ENCODE measurements at places on chromosomes 11 and 22.
A peak's percentile ranks its signal among the peaks of the same experiment; 100 is the strongest.

- no peak for DNase-seq
Observed at GRCh38 chr22:40637183-40638150, 948 bp upstream of the MRTFA start.

DNA sequence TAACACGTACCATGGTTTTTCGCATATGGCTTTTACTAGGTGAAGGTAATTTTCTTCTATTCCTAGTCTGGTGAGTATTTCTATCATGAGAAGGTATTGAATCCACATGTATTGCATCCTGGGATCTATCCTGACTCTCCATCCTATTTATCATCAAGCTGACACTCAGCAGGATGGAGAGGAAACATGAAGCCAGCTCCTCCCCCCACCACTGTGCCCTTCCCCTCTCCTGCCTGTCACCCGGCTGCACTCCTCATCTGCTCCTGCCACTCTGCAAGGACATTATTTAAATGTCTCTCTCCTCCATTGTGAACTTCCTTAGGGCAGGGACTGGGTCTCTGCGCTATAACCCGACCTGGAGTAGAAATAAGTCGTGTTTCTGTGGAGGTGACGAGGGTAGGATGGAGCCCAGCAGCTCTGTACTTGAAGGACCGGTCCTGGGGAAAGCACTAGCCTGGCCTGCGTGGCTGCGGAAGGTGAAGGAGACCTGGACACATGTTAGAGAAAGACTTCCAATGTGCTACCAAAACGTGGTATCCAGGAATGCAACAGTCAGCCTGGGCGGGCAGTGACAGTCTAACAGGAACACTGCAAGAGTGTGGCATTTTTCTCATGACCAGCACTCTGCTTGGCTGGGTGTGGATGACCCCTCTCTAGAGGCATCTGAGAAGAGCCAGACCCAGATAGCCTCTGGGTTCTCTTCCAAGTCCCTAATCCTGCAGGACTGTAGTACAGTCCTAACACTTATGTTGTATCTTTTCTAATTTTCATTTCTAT is 111.2 kb downstream of the MICAL3 start:
- no peak for DNase-seq

- no peak for DNase-seq
Observed at GRCh38 chr22:26461188-26461810, 22.3 kb downstream of the HPS4 start.

DNA sequence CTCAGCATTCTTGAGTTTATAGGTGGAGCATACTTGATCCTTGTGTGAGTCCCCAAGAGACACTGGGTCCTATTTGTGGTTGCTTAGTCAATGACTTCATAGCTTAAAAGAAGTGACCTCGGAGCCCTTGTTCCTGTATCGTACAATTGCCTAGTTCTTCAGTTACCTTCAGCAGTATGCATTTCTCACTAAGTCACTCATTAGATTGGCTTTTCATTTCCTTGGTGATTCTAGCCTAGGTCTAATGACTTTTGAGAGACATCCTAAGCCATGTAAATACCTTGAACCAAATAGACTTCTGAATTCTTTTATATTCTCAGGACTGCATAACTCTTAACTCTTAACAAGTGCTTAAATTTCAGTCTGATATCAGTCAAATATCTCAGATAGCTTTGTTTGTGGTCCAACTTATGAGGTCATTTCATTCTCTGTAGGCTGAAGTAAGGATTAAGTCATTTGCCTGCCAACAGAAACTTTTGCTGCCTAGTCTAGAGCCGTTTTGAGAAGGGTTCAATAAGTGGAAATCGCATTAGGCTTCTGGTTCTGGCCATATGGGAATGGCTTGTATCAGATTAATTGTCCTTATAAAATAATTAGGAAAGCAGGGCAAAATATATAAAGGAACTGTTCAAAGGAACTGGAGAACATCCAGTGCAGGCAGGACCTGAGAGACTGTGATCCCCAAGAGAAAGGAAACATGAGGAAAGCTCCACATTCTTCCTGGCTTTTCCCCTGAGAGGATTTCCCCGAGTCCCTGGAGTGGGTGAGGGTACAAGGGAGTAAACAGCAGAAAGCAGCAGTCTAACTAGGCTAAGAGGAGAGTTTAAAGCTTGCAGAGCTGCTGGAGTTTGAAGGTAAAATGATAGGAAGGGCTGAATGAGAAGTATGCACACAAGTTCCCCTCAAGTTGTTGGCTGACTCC is 39.9 kb downstream of the TRAF6 start:
- DNase-seq = no peak

- no peak for DNase-seq
Observed at GRCh38 chr22:25677631-25678030, 64.4 kb upstream of the MYO18B start.

DNA sequence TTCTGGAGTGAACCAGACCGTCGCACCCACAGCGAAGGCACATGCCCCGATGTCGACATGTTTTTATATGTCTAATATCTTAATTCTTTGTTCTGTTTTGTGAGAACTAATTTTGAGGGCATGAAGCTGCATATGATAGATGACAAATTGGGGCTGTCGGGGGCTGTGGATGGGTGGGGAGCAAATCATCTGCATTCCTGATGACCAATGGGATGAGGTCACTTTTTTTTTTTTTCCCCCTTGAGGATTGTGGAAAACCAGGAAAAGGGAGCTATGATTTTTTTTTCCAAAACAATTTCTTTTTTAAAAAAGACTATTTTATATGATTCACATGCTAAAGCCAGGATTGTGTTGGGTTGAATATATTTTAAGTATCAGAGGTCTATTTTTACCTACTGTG is 49.2 kb upstream of the OR4B1 start:
- DNase-seq = no peak

GRCh38 chr11:84824624-84825023 is 802.5 kb downstream of the DLG2 start:
- no peak for DNase-seq

GRCh38 chr22:47629791-47630655 is 867.6 kb downstream of the TBC1D22A start:
- no peak for DNase-seq

GRCh38 chr11:84524422-84525051 is 1102.6 kb downstream of the DLG2 start:
- DNase-seq = no peak

GRCh38 chr22:34344702-34345101 is 424.4 kb upstream of the LARGE1 start:
- DNase-seq = no peak

- DNase-seq = no peak
Observed at GRCh38 chr11:57241353-57241972, 4.4 kb upstream of the APLNR start.

GRCh38 chr11:57240757-57241156 is 3.7 kb upstream of the APLNR start:
- no peak for DNase-seq

DNA sequence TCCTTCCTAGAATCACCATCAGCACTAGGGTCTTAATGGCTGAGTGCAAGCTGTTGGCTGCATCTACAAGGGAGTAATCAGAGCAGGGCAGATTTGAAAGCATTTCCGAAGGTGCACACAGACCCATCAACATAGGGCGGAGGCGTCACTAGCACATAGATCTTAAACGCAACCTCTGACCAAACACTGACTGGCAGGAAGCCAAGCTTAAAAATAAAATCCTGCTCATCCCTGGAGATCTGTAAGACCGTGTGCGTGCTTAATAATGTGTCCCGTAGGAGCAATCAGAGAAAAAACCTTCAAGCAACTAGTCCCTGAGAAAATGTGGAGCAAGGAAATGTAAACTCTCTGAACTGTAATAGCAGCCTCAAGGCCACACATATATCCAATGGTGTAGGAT is 470.5 kb downstream of the ETS1 start:
- no peak for DNase-seq

DNA sequence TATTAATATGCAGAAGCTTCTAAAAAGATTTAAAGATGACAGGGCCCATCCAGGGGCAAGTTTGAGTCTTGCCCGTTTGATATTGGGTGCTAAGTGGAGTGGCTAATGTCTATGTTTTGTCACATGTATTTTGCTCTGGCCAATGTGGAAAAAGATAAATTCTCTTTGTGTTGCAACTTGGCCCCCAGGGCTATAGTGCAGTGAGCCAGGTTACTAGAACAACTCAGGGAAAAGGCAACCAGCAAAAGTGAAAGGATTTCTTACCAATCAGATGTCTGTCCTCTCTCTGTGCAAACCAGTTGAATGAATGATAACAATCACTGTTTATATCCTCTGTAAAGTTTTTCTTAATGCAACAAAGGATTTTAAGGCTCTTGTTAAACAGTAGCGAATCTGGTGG is 4.6 kb upstream of the CLNS1A start:
- no peak for DNase-seq

GRCh38 chr22:30694171-30694639 is 469 bp upstream of the OSBP2 start:
- DNase-seq = peak; percentile 50

- DNase-seq = no peak
Observed at GRCh38 chr11:60891103-60891741, 15.2 kb downstream of the PRPF19 start.

DNA sequence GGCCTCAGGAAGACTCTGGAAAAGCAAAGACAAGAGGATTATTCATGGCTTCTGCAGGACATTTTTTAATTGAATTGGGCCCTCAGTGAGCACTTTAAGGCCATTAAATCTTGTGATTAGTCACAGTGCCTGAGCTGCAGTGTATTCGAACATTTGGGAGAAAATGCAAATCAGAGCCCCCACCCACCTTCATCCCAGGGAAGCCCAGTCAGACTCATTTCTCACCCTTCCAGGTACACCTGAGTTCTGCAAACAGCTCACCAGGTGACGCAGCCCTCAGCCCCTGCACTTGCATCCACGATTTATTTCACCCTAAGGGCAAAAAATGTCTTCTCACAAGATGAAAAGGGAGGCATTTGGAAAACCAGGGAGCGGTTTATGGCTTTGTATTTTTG is 128.7 kb downstream of the MPPED1 start:
- DNase-seq = no peak

DNA sequence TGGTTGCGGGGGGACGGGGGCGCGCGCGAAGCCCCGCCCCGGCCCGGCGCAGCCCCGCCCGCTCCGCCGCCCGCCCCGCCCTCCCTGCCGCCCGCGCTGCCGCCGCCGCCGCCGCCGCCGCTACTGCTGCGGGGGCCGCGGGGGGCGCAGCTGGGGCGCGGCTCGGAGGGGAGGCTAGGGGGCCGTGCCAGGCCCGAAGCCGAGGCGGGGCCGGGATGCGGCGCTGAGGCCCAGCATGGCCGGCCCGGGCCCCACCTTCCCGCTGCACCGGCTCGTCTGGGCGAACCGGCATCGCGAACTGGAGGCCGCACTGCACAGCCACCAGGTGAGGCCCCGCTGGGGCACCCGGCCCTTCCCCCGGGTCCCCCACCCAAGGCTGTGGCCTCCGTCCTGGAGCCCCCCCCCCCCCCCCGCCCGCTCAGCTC is at the start of gene ANKRD13D:
ANKRD13D (plus strand) TSS at position 78 of the 425 bp plus-strand sequence; CDS start at position 236, 158 bp downstream.
- DNase-seq = no peak

DNA sequence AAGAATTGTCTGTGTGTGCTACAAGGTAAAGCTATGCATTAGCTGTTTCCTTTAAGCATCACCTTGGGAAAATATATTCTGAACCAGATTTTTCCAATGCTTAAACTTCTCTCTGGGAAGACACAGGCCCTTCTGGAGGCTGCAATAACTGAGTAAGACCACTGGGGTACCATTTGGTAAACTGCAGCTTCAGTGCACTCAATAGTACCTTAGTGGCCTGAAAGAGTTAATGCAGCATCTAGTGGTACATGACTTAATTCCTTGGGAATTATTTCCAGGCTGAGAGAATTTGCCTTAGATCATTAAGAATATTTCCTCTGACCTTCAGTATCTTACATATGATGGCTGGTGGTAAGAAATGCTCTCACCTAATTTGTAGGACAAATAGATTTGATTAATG is 727.4 kb downstream of the DLG2 start:
- no peak for DNase-seq

DNA sequence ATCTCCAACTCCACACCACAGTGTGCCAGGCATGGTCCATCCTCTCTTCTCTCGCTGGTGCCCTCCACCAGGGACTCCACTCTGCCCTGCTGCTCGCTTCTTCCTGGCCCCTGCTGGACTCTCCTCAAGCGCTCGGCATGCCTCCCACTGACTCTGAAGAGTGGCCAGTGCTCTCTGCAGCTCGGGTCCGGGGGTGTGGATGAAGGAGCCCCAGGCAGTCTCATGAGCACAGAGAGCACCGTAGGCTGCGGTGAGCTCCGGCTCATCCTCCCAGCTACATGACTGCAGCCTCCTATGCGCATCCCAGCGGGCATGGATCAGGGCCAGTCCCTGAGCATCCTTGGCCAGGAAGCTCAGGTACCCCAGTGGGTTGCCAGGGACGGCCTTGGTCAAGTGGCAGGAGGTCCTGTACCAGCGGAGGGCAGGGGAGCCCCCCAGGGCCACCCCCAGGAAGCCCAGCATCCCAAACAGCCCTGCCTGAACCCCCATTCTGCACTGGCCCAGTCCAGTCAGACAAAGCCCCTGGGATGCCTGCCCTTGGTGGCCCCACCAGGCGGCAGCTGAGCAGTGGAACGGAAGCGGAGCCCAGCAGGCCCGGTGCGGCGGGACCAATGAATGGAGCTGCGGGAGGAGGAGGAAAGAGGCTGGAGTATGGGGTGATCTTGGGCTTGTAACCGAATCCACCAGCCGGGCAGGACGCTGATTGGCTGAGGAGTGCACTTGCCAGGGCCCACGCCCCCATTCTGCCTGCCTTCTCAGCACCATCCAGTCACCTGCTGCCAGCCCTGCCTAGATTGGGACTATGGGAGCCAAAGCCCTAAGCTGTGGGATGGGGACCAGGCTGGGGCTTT is at the start of gene PLA2G3:
PLA2G3 (minus strand) TSS at position 643 of the 851 bp plus-strand sequence; CDS start at position 489, 154 bp downstream.
- no peak for DNase-seq

DNA sequence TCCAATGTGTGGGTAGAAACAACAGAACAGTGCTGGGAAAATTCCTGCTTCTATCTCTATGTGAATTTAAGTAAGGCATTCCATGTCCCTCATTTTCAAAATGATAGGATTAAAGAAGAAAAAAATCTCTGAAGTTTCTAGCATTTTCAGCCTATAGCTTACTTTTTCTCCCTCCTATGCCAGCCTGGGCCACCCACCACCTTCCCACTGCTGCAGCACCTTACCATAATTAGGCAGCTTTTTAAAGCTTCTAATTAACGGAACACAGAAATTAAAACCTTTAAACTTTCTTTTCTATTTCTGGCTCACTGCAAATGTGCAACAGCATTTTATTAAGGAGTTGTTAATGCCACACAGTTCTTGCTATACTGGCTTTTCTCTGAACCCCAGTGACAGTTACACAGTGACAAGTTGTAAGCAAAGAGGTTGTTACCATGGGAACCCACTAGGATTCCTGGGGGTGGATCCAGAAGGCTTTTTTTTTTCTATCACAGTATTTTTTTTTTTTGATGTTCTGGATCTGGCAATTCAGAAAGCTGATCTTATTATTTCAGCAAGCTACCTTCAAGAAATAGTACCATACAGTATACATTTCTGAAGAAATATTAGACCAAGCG is 20.2 kb downstream of the CELF1 start:
- no peak for DNase-seq

- no peak for DNase-seq
Observed at GRCh38 chr11:125802387-125802786, 14.5 kb downstream of the PATE3 start.

- no peak for DNase-seq
Observed at GRCh38 chr22:39526736-39527171, 5.8 kb downstream of the RPS19BP1 start.

- DNase-seq = no peak
Observed at GRCh38 chr22:45843986-45844385, 133.0 kb downstream of the WNT7B start.

All from T-helper 2 cell treated with Interferon-gamma antibody and Interleukin-4, amounts not matched to agents 5 μg/mL and 100 μg/mL, for 36 hours (primary cell).